ENCODE measurements at places on chromosomes 1 and 21. TPM values are rescaled to one million over a fixed set of nuclear protein-coding genes. Genes with fewer than 3 reads are reported as not detected.
A peak's percentile ranks its signal among the peaks of the same experiment; 100 is the strongest.

The KCNN3 gene
- polyA plus RNA-seq: 2.9 TPM

GRCh38 chr21:40379881-40380810 lies 466.8 kb downstream of the DSCAM start:
- DNase-seq: no peak

- DNase-seq: no peak
Measured at GRCh38 chr1:67741736-67742135, 56.7 kb downstream of the GADD45A start.

GRCh38 chr1:60636946-60637345 lies 445.4 kb upstream of the NFIA start:
- no peak for DNase-seq

- DNase-seq: no peak
Measured at GRCh38 chr1:224872832-224873433, 56.5 kb upstream of the DNAH14 start.

DNA sequence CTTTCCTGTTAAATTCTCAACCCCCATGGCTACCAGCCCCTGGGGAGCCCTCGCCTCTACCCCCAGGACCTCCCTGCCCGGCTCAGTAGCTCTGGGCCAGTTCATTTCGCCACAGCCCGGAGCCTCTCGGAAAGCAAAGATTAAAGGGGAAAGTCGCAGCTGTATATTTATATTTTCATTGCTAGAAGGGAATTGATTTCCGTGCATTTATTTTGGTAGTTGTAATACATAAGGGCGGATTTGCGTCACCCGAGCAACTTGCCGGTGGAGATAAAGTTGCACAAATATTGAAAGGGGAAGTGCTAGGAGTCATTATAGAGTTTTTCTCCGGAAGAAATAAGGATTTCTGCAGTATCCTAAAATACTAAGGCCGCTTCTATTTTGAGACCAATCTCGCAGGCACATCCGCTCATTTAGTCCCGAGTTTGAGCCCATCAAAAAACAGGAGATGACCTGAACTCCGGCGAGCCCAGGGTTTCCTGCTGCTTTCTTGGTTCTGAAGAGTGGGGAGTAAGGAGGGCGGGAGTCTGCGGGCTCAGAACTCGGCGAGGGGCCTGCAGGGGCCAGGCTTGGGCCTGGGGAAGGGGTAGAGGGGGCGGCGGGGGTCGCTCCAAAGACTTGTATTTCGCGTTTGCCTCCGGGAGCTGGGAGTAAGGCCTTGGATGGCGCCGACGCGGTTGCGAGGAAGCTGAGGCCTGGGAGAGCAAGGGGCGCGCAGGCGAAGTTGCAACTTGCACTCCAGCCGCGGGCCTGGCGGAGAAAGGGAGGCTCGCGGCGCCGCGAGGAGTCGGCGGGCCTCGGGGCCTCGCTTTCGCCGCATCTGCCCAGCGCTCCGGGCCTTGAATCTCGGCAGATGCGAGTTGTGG lies 2.5 kb upstream of the HLX start:
- DNase-seq: no peak

The CFAP298 gene
- 60.9 TPM for polyA plus RNA-seq

GRCh38 chr1:79040424-79041082 lies 34.0 kb upstream of the ADGRL4 start:
- no peak for DNase-seq

DNA sequence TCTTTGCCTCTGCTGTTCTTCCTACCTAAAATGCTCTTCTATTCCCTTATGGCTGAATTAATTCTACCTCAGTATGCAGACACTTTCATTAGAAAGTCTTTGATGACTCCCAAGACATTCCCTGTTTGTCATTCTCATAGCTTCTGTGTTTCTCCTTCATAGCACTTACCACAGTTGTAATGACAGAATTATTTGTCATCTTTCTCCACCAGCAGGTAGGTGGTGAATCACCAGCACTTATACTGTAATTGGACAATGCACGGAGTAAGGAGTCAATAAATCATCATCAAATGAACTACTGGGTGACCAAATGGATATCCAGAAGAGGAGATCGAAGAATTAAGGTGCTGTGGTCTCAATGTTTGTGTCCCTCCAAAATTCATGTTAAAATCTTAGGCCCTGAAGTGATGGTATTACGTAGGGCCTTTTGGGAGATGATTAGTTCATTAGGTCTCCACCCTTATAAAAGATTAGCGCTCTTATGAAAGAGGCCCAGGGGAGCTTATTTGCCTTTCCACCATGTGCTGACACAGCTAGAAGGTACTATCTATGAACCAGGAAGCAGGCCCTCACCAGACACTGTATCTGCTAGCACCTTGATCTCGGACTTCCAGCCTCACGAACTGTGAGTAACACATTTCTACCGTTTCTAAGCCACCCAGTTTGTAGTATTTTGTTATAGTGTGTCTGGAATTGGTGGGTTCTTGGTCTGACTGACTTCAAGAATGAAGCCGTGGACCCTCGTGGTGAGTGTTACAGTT lies 2.4 kb upstream of the CCT8 start:
- DNase-seq: no peak

DNA sequence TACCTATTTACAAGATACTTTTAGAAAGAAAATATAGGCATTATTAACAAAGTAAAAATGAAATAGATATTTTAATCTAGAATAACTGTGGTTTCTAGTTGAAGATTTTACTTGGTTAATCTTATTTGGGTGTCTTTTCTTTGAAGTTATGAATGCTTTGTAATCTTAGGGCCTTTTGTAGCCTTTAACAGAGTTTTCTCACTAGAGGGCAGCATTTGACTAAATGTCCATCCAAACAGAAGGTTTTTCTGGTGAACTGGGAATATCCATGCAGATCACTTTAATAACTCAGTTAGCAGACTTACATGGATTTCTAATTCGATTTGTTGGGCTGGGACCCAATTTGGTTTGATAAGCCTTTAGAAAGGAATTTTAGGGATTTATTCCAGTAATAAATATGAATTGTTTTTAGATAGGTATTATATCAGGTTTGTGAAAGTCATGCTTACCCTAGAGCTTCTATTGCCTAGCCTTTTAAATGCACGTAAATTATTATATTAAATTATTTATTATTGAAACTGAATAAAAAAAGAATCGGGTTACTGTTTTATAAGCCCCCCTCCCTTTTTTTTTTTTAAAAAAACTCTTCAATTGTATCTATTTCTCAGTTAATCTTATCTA lies 119.7 kb downstream of the ZNF326 start:
- peak; percentile 15 for DNase-seq

The FALEC gene
- 0.81 TPM for polyA plus RNA-seq

- DNase-seq: no peak
Measured at GRCh38 chr1:150963321-150964163, 11.1 kb downstream of the CERS2 start.

The INAVA gene
- polyA plus RNA-seq: 41.0 TPM

The MAP3K7CL gene
- polyA plus RNA-seq: 7.7 TPM

Measured in renal cortex interstitium (tissue), 15 donors.